ENCODE measurements at places on chromosomes 11 and 22. TPM values are rescaled to one million over a fixed set of nuclear protein-coding genes. Genes with fewer than 3 reads are reported as not detected.

DNA sequence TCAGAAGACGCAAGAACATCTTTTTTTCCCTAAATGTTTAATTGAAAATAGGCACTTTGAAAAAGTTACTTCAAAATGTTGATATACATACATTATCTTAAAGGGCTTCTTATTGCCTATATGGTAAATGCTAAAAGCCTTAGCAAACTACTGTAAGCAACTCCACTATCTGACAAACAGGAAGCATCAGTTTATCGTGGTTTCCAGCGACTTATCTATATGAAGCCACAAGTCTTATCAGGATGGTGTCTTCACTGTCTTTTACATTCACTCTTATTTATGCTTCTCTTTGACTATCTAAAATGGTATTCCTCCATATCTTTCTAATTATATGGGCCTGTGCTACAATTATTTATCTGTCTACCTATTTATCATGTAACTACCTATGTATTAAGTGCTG is 2091.9 kb downstream of the LRRC4C start:
- DNase-seq = no peak

GRCh38 chr22:37545703-37546436 is 14.4 kb upstream of the CDC42EP1 start:
- peak; percentile 49 for DNase-seq

- DNase-seq = no peak
These were observed 795.5 kb downstream of the METTL15 start for GRCh38 chr11:28903716-28904115.

DNA sequence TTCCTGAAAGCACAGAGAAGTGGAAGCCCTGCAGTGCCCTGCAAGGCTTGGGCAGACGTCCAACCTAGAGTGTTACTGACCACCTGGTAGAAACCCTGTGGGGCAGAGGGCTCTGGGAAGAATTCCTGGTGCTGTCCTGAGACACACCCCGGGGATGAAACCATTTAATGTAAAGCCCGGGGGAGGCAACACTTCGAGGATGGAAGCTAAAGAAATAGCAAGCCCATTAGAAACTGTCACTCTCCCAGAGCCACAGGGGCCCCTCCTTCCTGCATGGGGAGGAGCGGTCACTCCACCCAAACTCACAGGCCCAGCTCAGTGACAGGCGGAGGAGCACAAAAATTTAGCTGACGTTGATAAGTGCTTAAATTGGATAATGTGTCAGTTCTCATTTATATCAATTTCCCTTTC is 57.6 kb downstream of the NRXN2 start:
- no peak for DNase-seq

The ALDH3B2 gene
- total RNA-seq = not detected
